ENCODE measurements at places on chromosomes 1 and 21.

DNA sequence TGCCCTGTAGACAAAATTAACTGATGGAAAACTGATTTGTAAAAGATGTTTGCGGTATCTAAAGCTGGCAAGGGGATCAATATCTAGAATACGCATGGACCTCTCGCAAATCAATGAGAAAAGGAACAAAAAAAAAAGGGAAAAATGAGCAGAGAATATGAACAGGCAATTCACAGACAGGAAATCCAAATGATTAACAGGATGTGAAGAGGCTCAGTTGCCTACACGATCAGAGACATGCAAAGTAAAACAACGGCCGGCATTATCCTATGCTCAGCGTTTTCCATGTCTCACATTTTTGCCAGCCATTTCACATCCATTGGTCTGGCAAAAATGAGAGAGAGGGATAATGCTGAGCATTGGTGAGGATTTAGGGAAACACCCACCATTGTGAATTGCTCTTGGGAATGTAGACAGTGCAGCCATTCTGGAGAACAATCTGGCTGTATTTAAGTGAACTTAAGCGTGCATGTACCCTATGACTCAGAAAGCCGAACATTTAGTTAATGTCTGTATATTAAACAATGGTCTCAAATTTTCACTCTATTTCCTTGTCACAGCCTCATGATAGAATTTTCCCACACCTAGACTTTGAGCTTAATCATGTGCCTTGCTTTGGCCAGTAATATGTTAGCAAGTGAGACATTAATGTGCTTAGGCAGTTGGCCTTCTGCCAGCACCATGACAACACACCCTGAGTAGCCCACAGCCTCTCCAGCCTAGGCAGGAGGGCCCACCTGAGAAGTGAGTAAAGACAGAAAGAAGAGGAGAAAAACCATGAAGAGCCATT, 61.0 kb upstream of the NBPF3 start:
- DNase-seq, result no peak

- DNase-seq, result no peak
These were observed 123.6 kb upstream of the B3GALT2 start for GRCh38 chr1:193309936-193310475.

GRCh38 chr1:167936068-167936929, at the start of gene DCAF6:
TSS of gene DCAF6 (plus strand) at chr1:167936683. CDS start at chr1:167936912, 229 bp downstream.
- DNase-seq, result peak; percentile 90

GRCh38 chr1:51417496-51418383, 87.4 kb upstream of the TTC39A start:
- no peak for DNase-seq

GRCh38 chr1:39646232-39647081, 7.0 kb upstream of the HEYL start:
- DNase-seq, result no peak

DNA sequence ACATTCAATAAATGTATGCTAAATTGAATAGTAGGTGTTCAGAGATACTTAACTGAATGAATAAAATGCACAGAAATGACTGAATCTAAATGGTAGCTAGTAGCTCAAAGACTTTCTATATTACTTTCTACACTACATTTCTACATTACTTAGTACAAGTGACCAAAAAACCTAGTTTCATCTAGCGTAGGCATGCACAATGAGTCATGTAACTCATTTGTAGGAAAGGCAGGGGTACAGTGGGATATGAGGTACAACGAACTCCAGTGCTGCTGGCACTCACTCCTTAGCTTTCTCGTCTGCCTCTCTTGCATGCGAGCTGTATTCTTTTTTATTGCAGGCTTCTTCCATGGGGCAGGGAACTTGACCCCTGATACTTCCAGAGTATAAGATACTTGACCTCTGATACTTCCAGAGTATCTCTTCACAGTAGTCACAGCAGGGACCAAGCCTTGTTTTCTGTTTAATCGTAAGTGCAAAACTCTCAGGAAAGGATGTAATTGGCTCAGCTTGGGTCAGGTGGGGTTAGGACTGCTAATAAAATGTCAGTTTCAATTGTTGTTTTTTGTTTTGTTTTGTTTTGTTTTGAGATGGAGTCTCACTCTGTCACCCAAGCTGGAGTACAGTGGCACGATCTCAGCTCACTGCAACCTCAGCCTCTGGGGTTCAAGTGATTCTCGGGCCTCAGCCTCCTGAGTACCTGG, 4.9 kb upstream of the ATP2B4 start:
- no peak for DNase-seq

- DNase-seq, result no peak
These were observed 50.8 kb upstream of the ECE1 start for GRCh38 chr1:21341022-21341421.

DNA sequence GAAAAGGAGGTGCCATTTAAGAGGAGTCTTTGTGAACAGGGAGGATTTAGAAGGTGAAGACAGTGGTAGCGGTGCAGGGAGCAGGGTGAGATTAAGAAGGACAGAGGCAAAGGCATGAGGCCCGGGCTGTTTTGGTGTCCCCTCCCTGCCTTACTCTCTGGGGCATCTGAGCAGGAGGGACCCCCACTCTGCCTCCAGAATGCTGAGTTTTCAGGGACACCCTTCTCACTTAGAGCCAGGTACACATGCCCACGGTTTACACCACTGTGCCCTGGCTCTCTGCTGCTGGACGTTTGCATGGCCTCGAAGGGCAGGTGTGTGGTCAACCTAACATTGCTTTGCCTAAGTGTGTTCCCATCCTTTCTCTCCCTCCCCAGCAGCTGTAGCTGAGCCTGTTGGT, 20.5 kb upstream of the PARP1 start:
- DNase-seq, result no peak

Measured in GM12892 (cell line).